ENCODE measurements at places on chromosomes 16 and 17.

GRCh38 chr16:30018731-30019158 lies 4.3 kb upstream of the C16orf92 start:
- no peak for DNase-seq

DNA sequence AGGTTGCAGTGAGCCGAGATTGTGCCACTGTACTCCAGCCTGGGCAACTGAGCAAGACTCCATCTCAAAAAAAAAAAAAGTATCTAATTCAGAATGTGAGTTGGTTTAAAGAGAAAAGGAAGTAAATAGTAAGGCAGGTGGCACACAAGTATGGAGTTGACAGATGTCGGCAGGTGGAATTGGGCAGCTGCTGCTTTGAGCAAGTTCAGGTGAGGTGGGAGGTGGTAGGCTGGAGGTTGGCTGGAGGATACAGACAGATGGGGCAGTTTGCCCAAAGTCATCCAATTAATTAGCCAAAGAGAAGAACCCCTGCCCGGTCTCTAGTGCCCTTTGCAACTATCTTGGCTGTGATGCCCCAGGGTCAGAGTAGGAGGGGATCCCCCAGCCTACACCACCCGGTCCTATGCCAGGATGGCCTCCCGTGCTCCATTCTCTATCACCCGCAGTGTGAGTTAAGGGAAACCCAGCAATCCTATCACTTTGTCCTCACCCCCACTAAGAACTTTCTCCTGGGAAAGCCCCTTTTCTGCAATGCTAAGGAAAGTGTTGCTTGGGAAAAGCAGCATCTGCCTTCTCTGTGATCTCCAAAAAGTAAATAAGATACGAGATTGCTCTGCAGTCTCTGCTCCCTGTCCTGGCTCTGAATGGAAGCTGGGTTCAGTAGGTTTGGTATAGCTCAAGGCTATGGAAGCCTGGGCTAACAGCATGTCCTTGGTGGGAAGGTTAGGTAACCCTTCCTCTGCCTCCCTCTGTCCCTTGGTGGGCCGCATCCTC lies 32.2 kb downstream of the SLC12A3 start:
- no peak for DNase-seq

GRCh38 chr17:57537524-57538410 lies 207.3 kb downstream of the CCDC182 start:
- peak; percentile 49 for DNase-seq

GRCh38 chr17:82330322-82331239 lies 3.0 kb downstream of the SECTM1 start:
- DNase-seq = peak; percentile 54

DNA sequence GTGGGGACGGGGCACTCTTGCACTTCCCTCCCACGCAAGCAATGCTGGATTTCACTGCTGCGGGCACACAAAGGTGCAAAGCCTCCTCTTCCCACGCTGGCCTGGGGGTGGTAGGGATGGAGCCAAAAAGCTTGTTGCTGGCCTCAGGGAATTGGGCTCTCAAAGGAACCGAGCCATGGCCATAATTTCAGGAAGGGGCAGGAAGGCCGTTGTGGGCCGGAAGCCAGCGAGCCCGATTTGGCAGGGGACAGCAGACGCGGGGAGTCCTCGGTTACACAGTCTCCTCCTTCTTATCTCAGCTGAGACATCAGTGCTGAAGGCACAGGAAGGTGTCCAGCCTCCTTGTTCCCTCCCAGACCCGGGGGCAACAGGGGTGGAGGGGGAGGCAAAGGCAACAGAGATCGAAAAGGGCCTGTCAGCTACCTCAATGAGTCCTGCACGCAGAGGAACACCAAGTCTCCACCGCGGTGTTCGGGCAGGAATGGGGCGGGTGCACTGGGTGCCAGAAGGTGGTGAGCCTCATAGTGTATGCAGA lies 59.5 kb downstream of the SLFN11 start:
- no peak for DNase-seq

- no peak for DNase-seq
Observed at GRCh38 chr16:35184356-35184870, 1725.0 kb downstream of the TP53TG3F start.

DNA sequence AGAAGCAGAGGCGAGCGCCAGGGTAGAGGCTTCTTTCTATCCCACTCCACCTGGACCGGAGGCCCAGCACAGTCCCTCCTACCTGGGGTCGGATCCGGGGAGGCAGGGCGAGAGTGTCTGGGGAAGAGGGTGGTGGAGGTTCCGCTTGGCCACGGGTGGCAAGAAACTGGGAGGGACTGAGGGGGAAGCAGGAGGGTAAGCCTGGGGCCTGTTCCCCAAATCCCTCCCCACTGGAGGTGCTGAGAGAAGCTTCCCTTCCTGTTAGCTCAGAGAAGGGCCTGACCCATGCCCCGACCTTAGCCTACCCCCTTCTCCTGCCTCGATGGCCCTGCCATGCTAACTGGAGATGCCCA lies 1.8 kb upstream of the TPPP3 start:
- no peak for DNase-seq

DNA sequence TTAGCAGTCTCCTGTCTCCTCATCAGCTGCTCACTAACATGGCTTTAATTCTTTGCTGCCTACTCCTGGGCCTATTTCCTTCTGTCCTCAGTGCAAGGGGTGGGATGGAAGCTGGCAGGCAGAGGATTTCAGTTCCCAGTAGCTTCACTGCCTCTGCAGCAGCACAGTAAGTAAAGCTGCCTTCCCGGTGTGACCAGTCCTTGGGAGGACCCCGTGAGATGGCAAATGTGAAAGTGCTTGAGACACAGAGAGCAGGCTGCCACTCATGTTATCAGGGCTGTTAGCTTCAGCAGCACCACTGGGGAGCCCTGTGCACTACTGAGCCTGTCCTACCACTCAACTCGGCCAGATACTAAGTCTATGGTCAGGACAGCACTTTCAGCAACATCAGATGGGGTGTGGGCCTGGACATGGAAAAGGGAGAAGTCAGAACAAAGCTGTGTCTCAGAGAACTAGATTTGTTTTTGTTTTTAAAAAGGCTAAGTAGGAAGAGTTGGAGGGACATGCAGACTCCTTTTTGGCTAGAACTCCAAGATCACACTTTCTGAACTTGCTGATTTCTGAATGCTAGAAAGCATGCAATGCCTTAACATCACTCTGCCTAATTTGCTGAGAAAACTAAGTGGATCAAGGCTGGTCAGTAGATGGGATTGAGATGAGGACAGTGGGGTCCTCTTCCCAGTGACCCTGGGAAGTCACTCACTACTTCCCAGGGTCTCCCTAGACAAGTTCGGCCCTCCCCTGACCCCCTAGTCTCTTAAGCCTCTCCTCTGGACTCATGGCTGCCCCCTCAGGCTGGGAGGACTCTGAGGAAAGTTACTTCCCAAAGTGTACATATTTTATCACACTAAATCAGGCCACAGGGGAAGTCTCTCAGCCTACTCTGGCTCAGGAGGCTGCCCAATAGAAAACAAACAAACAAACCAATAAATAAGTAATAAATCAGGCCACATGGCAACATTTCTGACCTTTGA lies 1.1 kb downstream of the ACSF2 start:
- no peak for DNase-seq

DNA sequence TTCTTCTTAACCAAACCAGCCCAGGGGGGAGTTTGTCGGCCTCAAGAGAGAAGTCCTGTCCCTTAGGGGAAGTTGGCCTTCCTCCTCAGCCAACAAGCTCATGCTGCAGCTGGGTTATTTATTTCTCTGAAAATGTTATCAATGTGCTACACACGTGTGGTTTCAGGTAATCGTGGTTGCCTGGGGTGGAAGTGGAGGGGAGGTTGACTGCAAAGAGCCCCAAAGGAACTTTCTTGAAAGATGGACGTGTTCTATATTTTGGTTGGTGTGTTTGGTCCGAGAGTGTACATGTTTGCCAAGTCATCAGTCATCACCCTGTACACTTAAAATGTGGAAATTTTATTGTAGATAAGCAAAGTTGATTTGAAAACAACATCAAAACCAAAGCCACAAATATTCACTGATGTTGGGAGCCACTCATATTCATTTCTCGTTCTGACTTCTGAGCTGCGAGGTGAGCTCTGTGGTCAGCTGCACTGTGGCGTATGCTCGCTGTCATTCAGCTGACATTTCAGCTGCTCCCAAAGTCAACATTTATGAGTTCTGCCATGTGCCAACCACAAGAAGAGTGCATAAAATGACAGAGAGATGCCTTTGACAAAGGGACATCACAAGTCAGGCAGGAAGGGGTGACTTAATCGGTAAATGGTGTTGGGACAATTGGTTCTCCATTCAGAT lies 26.5 kb upstream of the ADGRG1 start:
- no peak for DNase-seq

DNA sequence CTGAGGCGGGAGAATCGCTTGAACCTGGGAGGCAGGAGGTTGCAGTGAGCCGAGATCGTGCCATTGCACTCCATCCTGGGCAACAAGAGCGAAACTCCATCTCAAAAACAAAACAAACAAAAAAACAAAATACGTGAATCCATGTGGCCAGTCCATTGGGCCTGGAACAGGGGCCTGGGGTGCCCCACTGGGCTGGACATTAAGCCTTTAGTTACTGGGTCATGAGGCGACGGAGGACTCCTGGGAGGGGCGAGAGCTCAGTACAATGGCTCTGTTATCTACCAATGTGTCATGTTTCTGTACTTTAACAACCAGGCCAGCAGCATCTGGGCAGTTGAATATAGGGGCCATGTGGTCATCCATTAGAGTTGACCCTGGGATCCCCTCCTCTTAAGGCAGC lies 18.9 kb upstream of the CLEC18A start:
- no peak for DNase-seq

DNA sequence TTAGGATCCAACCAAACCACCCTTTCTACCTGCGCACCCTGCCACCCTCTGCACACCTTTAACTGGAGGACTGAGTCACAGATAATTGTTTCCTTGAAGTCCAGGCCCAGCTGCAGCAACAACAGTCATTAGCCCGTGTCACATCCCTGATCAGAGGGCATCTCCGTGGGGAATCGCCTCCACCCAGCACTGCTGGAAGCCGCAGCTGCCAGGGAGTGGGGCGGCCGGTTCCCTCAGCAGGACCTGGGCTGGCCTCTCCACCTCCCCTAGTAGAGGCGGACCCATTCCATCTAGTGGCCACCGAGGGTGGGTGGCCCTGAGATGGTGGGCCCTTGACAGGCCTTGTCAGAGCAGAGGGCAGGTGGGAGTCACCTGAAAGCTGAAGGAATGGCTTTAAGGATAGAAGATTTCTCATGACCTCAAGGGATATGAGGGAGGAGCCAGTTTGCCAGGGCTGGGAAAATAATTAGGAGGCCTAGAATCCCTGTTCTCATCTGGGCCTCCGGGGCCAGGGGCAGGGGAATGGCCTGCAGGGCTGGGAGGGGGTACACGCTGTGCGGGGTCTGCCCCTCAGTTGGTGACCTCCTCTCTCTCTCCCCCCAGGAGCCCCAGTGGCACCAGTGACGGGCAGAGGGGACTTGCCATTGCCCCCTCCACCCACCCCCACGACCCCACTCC lies 6.2 kb downstream of the PRSS53 start:
- DNase-seq = no peak

GRCh38 chr16:89123001-89123830 lies 29.6 kb downstream of the ACSF3 start:
- no peak for DNase-seq

DNA sequence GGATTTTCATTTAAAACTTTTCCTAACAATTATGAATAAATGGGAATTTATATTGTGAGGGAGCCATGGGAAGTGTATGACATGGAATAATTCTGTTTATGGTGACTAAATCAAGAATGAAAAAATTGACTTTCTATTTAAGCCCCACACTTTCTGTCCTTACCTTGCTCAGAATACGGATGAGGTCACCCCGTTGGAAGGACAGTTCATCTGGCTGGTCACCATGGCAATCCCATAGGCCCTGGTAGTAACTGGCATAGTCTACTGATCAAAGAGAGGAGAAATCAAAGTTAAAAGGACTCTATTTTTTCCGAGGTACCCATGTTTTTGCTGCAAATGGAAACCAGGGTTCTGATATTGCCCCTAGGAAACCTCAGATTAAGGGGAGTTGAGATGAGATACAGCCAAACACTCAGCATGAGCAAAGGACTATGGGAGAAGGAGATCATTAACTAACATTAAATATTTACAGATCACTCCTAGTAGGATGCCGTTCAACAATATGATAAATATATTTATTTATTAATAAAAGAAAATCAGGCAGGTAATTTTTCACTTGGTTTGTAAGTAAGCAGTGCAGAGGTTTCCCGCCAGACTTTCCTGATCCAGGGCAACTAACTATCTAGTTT lies 54.9 kb downstream of the SNX11 start:
- DNase-seq = no peak

- DNase-seq = no peak
Observed at GRCh38 chr17:29178750-29179231, 1.4 kb downstream of the MYO18A start.

- no peak for DNase-seq
Observed at GRCh38 chr16:28621481-28622155, 11.8 kb upstream of the SULT1A1 start.

DNA sequence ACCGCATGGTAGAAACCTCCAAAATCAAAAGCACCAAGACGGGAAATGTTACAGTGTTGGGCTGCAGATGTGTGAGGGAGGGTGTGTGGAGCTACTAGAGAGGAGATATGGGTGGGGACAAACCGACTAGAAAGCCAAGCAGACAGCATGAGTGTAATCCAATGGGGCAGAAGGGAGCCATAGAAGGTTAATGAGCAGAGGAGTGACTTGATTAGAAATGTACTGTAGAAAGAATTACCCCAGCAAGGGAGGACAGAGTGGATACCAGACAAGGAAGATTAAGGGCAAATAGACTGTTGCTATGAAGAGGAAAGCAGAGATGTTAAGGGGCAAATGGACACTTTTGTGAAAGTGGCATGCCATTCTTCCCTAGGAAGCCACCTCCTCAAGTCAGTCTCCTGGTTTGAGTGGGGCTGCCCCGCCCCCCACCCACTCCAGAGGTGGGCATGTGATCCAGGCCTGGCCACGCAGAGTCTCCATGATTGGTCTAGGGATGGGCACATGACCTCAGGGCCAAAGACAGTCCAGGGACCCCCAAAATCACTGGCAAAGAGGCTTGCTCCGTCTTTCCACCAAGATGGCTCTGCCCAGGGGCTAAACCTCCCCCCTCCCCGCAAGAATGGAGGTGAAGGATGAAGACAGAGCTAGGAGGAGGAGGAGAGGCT lies 4.3 kb downstream of the COTL1 start:
- no peak for DNase-seq

DNA sequence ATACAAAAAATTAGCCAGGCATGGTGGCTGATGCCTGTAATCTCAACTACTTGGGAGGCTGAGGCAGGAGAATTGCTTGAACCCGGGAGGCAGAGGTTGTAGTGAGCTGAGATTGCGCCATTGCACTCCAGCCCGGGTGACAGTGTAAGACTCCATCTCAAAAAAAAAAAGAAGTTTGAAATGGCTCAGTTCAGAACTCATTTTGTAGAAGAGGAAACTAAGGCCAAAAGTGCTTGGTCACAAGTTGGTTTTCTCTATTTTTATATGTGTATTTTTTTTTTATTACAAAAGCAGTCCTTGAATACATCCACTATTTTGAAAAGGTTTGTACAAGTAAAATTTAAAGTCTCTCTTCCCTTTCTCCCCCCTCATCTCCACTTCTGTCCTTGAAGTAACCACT lies 5.5 kb downstream of the TAC4 start:
- no peak for DNase-seq

DNA sequence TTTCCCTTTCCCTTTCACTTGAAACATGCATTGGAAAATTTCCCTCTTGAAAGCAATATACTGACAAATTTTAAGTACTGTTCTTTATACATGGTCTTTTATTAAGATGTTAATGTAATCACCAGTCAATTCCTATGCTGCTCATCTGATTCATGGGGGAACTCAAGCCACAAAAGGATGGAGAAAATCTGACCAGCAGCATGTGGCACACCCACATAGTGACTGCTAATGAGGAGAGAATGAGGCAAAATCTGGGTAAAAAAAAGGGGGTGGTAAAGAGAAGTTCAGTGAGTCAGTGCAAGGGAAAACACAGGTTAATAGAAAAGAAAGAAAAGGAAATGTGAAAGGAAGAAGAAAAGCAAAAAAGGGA lies 11.3 kb downstream of the RFFL start:
- no peak for DNase-seq

GRCh38 chr16:77328274-77328673 lies 106.6 kb downstream of the ADAMTS18 start:
- DNase-seq = no peak
